ENCODE measurements at places on chromosomes 1 and 21.

DNA sequence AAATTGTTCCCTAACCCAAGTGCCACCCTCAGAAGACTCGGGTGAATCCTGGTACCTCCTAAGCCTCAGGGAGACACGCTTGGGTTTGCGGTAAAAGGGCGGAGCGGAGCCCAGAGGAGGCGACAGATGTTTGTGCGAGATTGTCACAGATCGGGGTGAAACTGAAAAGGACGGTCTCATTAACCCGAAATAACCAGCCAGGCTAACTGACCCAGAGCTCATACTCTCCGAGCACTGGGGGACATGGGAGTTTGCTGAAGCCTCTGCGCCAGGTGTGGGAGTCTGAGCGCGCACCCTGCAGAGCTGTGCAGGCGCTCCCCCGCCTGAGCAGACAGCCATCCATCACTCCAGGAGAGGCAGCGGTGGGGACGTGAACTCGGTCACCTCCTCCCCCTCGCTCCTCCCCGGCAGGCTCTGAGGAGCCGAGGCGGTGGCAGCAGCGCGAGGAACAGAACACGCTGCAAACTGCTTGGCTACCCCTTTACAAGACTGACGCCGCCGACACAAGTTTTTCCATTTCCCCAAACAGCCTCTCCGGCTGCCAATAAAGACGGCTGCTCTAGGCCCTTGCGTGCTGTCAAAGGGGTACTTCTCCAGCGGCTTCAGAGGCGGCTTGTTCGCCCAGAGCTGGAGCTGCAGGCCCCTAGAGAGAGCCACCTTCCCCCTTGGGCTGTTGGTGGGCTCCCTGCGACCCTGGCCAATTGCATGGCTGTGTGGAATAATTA lies 43.5 kb downstream of the RRAGC start:
- DNase-seq = no peak

GRCh38 chr1:228211531-228212414 lies 3.9 kb downstream of the OBSCN start:
- DNase-seq = no peak

- no peak for DNase-seq
Observed at GRCh38 chr1:159914252-159915018, 10.9 kb downstream of the TAGLN2 start.

GRCh38 chr1:205237526-205238484 lies 10.1 kb downstream of the TMCC2 start:
- peak; percentile 72 for DNase-seq

DNA sequence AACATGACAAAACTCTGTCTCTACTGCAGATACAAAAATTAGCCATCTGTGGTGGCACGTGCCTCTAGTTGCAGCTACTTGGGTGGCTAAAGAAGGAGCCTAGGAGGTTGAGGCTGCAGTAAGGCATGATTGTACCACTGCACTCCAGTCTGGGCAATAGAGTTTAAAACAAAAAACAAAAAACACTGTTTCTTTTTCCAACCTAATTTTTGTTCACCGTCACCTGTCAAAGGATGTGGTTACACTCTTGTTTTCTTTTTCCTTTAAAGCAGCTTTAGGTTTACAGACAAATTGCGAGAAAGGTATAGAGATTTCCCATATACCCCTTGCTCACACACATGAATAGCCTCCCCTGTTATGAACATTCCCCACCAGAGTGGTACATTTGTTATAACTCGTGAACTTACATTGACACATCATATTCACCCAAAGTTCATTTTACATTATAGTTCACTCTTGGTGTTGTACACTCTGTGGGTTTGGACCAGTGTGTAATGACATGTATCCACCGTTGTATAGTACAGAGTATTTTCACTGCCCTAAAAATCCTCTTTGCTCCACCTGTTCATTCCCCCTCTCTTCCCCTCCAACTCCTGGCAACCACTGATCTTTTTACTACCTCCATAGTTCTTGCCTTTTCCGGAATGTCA lies 26.2 kb downstream of the SMG7 start:
- DNase-seq = no peak

DNA sequence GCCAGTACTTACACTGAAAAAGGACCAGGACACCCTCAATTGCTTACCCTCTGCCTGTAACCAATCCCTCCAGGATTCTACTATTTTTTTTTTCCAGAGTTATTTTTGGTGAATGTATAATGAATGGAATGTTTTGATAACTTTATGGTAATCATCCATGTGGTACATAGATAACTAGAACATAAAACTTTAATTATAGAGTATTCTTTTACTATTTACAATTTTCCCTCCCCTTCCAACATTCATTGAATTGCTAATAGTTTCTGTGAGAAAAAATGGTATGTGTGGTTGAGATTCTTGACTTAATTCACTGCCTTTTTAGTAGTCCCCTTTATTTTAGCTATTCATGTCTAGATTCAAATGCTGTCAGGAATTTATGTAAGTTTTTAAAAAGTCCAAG lies 164.6 kb downstream of the CYYR1 start:
- no peak for DNase-seq

DNA sequence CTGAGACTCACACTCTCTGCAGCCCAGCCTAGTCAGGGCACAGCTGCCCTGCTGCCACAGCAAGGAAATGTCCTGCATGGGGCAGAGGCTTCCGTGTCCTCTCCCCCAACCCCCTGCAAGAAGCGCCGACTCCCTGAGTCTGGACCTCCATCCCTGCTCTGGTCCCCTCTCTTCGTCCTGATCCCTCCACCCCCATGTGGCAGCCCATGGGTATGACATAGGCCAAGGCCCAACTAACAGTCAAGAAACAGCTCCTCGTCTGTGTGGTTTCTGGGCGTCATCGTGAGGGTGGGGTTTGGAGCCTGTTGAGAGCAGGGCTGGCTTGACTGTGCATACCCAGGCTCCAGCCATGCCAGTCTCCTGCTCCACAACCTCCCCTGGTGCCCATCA lies 19.5 kb downstream of the FAAH start:
- no peak for DNase-seq

GRCh38 chr1:206947255-206947654 lies 989 bp upstream of the PIGR start:
- DNase-seq = peak; percentile 47

GRCh38 chr1:8777867-8778266 lies 39.6 kb downstream of the RERE start:
- no peak for DNase-seq

DNA sequence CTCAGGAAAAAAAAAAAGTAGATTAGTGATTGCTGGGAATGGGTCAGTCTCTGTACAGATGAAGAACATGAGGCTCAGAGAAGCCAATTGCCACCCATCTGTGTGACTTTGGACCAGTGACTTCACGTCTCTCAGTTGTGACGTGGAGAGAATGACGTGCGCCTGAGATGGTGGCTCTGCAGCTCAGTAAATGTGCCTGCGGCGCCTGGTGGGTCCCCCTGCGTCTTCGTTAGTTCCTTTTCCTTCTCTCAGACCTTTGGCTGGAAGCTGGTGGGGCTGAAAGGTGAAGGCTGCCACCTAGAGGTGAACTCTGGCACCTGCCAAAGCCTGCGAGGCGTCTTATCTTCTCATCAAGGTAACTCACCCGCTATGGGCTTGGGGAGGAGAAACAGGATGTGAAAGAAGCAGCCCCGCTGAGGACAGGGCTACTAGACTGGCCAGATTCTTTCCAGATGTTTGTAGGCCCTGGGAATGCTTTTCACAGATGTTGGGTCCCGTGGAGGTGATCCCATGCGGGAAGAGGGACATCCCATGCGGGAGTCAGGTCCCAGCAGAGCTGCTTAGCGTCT lies 8.7 kb upstream of the E2F2 start:
- DNase-seq = peak; percentile 95

GRCh38 chr1:17516303-17517214 lies 22.9 kb upstream of the ARHGEF10L start:
- peak; percentile 18 for DNase-seq

GRCh38 chr1:119635811-119636390 lies 12.2 kb downstream of the ZNF697 start:
- DNase-seq = peak; percentile 14

GRCh38 chr1:45526135-45526644 lies 4.5 kb upstream of the PRDX1 start:
- DNase-seq = no peak

GRCh38 chr1:57788313-57788712 lies 364.5 kb upstream of the DAB1 start:
- no peak for DNase-seq

DNA sequence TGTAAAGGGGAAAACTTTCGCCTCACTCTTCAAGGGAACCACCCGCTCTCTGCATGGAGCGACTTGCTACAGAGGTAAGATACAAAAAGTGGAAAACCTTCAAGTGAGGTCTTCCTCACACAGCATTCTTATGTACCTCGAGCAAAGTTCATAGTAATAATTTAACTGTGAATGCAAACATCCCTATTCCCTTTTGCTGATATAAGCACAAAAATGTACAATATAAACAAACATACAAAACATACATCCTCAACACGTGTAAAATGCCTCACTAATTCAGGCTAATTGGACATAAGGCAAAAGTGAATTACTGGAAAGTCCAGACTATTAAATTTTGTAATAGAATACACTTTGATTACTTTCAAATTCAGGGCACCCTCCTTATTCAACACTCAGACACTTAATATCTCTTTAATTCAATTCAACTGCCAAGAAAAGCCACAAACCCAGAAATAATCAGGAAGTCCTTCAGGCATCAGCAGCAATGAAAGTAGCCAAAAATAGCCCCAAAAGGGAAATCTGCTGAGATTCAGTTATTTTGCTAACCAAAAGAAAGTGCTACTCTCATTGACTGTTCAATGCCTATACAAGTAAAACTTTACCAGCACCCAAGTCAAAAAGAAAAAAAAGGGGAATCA lies 15.2 kb upstream of the LMX1A start:
- peak; percentile 6 for DNase-seq

DNA sequence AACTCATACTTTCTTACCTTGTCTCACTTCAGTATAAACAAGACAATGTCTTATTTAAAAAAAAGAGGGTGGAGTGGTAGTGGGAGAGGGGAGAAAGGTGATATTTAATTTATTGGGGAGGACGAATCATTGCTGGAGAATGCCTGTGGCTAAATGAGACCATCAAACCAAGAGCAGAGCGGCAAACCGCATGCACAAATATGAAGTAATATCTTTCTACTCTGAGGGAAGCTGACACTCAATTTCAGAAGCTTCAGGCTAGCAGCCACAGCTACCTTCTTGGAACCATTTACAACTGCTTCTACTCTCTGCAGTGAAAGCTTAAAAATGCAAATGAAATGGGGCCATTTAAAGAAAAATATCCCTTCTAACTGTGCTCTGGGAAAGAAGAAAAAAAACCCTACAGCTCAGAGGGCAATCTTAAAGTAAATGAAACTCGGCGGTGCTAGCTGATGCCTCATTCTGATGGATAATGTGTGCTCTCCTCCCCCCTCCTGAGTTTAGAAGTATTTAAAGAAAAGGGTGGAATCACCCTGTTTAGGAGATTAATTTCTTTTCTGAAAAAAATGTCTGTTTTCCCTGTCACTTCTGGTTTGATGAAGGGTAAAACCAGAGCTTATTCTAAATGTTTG lies 178.2 kb upstream of the CAMK1G start:
- peak; percentile 49 for DNase-seq

GRCh38 chr1:40389871-40390560 lies 16.5 kb downstream of the SMAP2 start:
- DNase-seq = peak; percentile 89

DNA sequence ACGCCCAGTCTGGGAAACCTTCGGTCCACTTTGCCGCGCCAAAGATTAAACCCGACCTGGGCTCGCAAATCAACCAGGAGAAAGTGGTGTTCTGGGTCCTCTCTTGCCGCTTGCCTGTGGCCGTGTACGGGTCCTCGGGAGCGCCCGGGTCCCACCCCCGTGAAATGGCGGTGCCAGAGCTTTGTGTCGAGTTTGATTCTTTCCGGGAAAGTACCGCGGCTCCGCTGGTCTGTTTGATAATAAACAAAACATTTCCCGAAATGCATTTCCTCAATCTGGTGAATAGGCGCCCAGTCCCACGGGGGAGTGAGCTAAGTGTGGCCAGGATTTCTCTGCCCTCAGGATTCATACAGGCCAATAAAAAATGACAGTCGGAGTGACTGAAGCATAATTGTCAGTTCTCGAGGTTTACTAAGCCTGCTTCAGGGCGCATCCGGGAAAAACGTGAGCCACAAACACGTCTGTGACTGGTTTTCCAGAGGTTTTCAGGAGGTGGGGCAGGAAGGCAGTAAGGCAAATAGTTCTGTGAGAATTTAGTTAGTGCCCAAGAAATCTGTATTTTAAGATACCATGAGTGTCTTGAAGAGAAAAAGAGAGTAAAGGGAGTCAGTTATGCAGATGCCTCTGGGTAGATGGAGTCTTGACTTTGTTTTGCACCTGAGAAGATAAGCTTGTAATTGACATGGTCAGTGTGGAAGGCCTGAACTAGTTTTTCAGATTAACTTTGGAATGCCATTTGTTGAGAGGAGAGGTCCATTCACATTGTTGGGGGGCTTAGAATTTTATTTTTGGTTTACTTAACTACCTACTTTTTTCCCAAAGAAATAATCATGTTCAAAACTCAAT lies 675 bp downstream of the IFNAR1 start:
- DNase-seq = peak; percentile 91
